ENCODE measurements at places on chromosomes 7 and 10.

- DNase-seq = no peak
These were observed 203.7 kb upstream of the IMMP2L start for GRCh38 chr7:111765751-111766643.

- no peak for DNase-seq
These were observed 107.8 kb downstream of the SFMBT2 start for GRCh38 chr10:7302930-7303557.

GRCh38 chr10:75999515-76000209 lies 568.2 kb downstream of the LRMDA start:
- no peak for DNase-seq

DNA sequence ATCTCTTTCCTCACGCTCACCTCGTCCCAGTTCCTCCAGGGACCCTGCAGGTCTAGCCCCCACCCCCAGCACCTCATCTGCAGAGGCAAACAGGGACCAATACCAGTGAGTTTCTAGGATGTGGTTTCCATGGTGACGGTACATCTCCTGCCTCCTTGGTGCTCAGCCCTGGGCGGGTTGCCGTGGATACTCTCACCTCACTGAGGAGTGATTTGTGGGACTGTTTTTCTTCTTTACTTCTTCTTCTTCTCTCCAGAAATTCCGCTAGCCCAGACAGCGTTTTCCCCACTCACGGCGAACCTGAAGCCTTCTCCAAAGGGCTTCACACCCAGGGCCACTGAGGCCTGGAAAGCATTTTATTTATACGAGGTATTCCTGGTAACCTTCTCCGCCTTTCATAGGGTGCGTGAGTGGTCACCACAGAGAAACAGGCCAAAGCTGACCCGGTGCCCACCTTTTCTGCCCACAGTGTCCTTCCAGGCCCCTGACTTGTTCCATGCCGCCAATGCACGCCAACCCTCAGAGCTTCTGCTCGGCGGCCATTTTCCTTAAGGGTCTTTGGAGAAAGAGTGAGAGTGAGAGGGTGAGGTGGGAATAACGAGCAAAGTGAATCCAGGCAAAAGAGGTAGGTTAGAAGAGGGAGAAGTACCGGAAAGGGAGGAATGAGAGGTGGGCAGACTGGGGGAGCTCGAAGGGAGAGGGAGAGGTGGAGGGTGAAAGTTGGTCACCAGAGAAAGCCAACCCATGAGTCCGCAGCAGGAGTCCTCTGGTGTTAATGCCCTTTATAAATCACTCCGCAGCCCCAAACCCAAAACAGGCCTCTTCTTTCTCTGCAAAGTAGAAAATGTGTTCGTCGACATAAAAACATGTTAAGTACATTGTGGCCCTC lies 15.5 kb downstream of the FAM241B start:
- DNase-seq = no peak

GRCh38 chr7:2666588-2667250 lies 21.3 kb upstream of the AMZ1 start:
- DNase-seq = no peak

DNA sequence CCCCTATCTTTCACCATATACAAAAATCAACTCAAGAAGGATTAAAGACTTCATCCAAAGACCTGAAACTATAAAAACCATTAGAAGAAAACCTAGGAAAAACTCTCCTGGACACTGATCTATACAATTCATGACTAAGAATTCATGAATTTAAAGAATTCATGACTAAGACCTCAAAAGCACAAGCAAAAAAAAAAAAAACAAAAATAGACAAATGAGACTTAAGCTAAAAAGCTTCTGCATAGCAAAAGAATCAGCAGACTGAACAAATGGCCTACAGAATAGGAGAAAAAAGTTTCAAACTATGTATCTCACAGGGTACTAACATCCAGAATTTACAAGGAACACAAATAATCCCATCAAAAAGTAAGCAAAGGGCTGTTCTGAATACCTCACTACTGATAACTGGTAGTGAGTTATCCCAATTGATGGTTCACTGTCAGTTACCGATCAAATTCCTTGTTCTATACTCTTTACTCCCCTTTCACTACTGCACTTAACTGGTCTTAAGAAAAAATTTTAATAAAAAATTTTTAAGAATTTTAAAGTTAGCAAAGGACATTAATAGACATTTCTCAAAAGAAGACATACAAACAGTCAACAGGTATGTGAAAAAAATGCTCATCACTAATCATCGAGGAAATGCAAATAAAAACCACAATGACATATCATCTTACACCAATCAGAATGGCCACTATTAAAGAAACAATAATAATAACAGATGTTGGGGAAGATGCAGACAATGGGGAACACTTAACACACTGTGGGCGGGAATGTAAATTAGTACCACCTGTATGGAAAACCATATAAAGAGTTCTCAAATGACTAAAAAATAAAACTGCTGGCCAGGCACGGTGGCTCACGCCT lies 33.2 kb downstream of the KMT2C start:
- no peak for DNase-seq

DNA sequence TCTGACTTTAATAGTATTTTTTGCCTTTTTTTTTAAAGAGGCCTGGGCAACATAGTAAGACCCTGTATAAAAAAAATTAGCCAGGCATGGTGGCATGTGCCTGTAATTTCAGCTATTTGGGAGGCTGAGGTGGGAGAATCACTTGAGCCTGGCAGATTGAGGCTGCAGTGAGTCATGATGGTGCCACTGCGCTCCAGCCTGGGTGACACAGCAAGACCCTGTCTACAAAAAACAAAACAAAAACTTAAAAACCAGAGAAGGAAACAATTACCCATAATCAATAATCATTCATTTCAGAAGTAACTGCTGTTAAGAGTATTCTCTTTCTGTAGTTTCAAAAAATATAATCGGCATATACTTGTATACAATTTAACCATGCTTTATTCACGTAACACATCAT lies 28.0 kb downstream of the VPS26A start:
- DNase-seq = no peak

DNA sequence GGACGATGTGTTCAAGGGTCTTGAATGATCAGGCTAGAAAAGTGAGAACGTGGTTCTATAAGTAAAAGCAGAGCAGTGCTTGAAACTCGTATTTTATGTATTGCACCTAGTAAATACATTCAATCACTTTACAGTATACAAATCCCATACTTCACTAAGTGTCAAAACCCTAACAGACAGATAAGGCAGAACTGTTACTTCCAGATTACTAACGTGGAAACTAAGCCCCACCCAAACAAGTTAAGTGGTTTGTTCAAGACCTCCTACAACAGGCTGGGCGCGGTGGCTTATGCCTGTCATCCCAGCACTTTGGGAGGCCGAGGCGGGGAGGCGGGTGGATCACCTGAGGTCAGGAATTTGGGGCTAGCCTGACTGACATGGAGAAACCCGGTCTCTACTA lies 9.2 kb upstream of the MYO1G start:
- DNase-seq = no peak

- DNase-seq = no peak
These were observed 63.0 kb downstream of the PAPSS2 start for GRCh38 chr10:87722716-87723115.

GRCh38 chr7:151677581-151678226 lies 158.0 kb upstream of the RHEB start:
- DNase-seq = no peak

DNA sequence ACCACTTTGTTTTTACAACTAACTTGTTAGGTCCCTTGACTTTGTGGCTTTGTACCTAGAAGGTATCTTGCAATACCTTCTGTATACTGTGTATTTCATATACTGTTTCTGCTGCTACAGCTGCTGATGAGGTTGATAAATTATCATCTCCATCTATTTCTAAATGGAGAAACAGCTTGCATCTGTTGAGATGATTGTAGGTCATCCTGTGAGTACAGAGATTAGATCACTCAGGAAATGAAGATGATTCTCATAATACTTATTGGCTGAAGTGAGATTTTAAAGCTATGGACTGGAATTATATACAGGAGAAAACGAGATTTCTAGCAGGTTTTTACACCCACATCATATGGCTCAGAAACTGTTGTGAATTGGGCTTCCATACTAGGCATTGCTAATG lies 280.5 kb downstream of the KCND2 start:
- DNase-seq = no peak

- no peak for DNase-seq
These were observed 9.6 kb downstream of the EMX2 start for GRCh38 chr10:117552156-117552631.

GRCh38 chr7:25260862-25261494 lies 32.7 kb upstream of the NPVF start:
- no peak for DNase-seq

DNA sequence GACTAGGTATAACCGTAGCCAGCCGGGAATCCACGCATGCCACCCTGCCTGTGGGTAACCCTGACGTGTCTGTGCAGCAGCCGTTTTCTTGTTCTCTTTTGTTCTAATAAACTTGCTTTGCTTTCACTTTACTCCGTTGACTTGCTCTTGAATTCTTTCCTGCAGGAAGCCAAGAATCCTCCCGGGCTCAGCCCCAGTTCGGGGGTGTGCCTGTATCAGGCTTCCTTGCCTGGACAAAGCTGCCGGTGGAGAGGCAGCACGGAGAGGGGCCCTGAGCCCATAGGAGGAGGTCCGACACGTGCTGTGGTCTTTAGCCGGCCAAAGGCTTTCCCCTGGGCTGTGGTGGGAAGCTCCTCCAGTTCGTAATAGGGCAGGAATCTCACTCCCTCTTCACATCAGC lies 256.5 kb upstream of the PPP2R2D start:
- no peak for DNase-seq

DNA sequence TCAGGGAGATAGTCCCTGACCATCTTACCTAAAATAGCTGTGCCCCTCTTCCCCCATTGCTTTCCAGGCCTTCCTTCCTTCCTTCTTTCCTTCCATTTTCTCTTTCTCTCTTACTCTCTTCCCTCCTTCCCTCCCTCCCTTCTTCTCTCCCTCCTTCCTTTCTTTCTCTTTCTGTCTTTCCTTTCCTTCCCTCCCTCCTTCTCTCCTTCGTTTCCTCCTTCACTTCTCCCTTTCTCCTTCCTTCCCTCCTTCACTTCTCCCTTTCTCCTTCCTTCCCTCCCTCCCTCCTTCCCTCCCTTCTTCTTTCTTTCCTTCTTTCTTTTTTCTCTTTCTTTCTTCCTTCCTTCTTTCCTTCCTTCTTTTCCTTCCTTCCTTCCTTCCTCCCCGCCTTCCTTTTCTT lies 24.6 kb upstream of the MKX start:
- DNase-seq = no peak

GRCh38 chr7:77649716-77650349 lies 46.4 kb upstream of the RSBN1L start:
- DNase-seq = no peak

DNA sequence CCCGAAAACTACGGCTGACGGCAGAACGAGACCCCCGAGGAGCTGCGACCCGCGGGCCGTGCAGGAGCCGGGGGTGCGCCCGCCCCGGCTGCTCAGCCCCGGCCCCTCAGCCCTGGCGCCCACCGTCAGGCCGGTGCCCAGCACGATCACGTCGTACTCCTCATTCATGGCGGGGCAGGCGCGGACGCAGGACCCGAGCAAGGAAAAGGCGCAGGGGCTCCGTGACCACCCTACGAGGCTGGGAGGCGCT lies 218 bp downstream of the GDI2 start:
- no peak for DNase-seq

DNA sequence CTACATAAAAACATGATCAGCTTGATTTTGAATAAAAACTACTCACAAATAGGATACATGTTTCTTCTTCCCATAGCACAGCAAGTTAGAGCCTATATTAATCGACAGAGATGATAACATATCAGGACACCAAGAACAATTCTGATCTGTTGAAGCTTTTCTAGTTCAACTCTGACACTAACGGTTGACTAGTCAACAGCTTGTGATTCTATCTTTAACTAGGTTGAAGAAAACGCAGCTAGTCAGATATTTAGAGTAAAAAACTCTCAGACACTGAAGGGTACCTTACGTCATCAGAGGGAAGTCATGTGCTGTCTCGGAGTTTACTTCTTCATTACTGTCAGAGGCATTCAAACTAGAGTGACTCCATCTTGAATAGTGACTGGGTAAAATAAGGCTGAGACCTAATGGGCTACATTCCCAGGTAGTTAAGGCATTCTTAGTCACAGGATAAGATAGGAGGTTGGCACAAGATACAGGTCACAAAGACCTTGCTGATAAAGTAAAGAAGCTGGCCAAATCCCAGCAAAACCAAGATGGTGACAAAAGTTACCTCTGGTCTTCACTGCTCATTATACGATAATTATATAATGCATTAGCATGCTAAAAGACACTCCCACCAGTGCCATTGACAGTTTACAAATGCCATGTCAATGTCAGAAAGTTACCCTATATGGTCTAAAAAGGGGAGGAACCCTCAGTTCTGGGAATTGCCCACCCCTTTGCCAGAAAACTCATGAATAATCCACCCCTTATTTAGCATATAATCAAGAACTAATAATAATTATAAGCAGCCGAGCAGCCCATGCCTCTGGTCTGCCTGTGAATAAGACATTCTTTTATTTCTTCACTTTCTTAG lies 21.3 kb downstream of the CCDC71L start:
- DNase-seq = no peak

DNA sequence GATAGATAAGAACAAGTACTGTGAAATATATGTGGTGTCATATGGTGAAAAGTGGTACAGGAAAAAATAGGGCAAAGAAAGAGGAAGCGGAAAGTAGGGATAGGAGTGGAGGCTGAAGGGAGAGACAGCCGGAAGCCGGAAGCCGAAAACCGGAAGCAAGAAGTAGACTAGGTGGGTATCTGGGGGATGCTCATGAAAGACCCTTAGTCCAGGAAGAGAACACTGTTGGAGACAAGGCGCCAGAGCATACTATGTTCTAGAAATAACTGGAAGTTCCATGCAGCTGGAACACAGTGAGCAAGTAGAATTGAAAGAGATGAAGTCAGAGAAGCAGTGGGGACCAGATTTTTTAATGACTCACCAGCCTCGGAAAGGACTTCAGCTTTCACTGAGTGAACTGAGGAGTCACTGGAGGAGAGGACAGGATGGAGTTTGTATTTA lies 22.5 kb downstream of the ST8SIA6 start:
- no peak for DNase-seq
